ENCODE measurements at places on chromosomes 2 and 18.

- no peak for DNase-seq
Measured at GRCh38 chr2:61620244-61621159, 82.3 kb upstream of the XPO1 start.

DNA sequence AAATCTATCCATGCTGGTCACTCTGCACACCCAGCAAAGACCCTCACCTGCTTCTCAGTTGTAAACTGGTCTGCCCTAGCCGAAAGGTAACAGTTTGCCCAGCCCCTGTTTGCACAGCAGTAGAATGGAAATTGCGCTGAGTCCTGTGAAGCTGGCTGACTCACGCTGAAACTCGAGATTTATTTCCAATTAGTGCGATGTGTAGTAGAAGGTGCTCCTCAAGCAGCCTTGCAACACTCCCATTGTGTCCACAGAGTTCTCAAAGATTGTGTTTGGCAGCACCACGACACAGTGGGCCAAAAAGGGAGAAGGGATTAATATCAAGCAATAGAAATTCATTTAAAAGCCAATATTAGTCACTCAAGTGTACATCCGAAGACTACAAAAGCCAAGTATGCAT, 21.7 kb upstream of the APCDD1 start:
- DNase-seq: no peak

GRCh38 chr2:145846982-145847381, 1327.1 kb upstream of the ZEB2 start:
- no peak for DNase-seq

DNA sequence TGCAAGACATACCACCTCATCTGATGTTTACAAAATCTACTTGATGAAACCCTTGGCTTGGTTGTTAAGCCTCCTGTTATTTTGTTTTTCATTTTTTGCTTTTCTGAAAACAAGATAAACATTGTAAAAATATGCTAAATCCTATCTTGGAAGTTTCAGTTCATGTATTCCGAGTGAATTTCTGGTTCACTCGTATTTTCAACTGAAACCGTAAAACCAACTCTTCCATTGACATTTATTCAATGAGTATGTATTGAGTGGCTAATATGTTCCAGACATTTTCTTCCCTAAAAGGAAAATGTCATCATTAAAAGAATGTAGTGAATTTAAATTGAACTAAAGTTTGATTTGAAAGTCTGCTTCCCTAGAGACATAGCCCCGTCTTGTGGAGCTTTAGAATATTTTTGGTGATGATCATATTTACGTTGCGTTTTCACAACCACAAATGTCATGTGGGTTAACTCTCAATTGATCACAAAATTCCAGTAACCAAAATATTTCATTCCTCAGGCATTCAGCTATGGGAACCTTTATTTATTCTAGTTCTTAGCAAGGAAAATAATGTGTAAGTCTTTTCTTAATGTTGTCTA, 204.2 kb downstream of the MBD2 start:
- DNase-seq: no peak

- no peak for DNase-seq
Measured at GRCh38 chr2:88053296-88053695, 2.3 kb downstream of the KRCC1 start.

Measured in B cell (primary cell).